Activated CD4-positive, CD25-positive, alpha-beta regulatory T cell treated with anti-CD3 and anti-CD28 coated beads, Interleukin-2, amount 50 U/mL, for 16 hours (primary cell): ENCODE measurements at places on chromosomes 2 and 18.

DNA sequence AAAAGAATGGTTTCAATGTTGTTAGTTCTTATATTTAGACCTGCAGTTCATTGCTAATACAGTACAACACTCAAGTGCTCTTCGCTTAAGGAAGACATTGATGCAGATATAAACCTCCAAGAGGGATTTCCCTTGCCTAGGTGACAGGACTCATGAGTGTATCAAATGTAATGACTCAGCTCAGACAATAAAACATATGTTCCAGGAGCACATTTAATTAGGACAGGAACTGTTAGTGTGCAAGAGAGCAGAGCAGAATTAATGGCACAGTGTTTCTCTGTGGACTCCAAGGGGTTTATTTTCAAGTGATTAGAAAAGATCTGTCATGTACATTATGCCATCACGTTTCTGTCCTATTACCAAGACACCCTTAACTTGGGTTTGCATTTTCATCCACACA, 375.0 kb downstream of the LRRTM4 start:
- no peak for DNase-seq

GRCh38 chr2:170144761-170145160, 33.2 kb upstream of the MYO3B start:
- DNase-seq: no peak

DNA sequence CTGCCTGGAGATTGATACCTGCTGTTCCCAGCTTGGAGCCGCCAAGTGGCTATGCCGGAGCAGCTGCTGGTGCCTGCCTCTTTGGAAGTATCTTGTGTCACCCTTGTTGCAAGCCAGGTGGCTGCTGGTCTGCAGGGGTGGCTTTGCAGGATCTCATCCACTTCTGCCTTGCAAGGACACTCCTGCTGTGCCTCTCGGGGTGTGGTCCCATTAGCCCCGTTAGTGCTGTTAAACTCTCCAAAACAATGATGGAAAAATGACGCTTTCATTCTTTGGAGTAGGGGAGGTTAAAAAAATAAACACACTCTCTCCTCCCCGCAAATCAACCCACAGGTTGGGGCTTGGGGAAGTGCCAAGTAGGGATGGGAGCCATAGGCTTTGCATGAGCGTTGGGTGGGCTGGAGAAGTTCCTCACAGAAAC, 352.8 kb downstream of the RNF144A start:
- DNase-seq: no peak

DNA sequence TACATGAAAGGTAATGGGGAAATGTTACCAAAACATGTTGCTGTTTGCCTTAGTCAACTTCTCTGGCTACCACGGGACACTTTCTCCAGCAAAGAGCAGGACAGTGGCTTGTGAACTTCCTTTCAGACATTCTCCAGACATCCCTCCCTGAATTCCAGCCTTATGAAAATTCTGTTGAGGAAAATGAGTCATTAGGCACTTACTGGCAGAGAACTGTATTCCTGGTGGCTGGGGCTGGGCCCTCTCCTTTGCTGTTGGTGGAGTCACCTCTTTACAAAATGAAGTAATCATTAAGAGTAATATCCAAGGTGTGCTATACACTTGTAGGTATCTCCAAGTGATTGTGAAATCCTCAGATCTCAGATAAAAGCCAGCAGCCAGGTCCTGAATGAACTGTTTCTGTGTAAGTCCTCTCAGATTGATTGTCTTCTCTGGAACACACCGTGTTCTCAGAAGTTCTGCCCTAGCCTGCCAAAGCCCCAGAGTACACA, 1.3 kb upstream of the FAP start:
- DNase-seq: no peak

DNA sequence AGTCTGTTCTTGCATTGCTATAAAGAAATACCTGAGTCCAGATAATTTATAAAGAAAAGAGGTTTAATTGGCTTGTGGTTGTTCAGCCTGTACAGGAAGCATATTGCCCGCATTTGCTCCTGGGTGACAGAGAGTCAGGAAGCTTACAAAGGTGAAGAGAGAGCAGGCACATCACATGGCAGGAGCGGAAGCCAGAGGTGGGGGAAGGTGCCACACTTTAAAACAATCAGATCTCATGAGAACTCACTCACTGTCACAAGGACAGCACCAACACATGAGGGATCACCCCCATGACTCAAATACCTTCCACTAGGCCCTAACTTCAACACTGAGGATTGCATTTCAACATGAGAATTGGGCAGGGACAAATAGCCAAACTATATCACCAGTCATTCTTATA, 124.8 kb upstream of the COL5A2 start:
- DNase-seq: no peak

DNA sequence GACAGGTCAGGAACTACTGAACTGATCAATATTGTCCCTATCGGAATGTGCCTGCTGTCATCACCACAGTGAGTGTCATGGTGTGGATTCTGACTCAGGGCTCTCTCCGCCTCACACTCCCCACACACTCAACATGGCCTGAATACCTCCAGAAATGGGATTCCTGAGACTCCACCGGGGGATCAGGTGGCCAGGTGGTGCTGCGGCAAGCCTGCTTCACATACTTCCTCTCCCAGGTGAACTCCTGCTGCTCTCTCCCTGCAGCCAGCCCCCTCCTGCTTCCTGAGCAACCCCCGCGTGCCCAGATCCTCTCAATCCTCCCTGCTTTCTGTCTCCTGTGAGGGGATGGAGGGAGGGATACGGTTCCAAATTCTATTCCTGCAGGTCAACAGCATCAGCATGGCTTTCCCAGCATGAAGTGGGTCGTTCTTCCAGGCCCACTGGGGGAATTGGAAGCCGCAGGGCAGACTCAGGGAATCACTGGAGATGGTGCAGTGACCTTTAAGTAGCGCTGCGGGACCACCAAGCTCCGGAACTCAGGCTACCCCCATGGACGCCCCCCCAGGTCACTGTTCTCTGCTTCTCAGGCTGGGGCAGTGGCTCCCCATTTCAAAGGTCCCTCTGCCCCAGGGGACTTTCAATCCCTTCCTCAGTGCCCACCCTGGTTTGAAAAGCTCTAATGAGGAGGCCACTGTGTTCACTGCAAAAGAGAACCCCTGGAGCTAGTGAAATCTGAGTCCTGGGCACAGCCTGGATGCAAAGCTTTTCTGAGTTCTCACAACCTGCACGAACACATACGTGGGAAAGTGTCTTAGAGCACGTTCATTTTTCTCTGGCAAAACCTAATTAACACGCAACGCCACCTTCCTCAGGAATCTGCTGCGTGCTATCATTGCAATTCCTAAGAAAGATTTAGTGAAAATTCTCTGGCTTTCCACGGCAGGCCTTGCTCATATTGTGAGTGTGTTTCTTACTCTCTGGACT, 168.4 kb downstream of the ZFP36L2 start:
- no peak for DNase-seq

DNA sequence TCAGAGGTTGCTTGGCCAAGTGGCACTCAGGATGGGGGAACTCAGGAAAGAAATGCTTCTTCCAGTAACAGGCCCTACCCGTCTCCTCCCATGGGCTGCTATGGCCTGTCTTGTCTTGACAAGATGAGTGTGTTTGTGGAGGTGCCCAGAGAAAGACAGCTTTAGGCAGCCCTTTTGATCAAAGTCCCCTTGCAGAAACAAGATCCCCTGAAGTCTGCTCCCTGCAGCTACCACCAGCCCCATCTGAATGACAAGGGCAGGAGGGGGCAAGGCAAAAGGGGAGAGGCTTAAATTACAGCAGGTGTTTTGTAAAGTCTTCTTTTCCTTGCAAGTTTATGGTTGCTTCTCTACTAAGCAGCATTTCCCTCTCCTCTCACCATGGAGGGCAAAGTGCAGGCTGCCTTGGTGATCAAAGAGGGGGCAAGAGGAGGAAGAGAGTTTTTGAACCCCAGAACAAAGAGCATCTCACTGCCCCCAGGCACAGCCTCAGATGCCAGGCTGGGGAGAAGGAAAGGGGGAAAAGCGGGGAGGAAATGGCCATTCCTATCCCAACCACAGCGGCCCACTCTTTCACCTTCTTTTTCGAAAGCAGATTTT, 6.7 kb downstream of the EVA1A start:
- DNase-seq: no peak

DNA sequence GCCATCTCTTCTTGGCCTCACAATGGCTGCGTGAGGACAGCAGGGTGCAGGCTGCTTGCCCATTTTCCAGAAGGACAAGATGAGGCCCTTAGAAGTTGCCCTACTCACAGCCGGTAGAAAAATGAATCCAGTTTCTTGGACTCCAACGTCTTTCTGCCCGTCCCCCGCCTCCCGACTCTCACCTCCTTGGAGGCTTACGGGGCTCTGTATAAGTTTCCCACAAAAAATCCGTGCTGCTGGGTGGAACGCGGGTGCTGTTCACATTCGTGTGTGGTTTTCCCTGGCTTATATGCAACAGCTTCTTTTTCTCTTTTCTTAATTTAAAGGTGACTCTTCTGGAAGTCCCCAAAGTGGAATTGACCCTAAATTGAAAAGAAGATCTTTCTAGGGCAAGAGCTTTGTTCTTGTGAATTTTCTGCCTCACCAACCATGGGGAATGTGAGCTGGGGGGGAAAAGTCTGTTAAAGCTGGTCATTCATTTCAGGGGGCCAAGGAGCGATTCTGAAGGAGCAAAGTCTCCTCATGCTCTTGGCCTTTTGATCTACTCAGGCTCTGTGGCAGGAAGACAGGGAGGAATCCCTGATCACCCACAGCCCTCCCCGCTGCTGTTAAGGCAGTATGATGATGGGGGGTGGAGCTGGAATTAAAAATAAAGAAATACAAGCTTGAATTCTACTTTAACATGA, 51.3 kb downstream of the DDX1 start:
- DNase-seq: no peak

DNA sequence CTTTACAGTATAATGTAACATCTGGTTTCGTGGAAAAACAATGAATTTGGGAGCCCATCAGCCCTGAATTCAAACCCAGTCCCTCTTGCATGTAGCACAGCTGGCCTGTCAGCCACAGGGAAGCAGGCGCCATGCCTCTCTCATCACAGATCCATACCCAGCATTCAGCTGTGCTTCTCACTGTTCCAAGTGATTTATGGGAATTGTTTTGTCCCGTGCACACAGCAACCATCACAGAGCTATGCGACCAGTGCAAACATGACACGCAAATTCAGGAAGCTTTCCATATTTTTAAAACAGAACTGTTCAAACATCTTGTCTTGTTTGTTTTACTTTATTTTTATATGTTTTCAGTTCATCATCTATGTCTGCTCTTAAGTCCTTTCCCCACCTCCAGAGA, 496.1 kb downstream of the EIPR1 start:
- DNase-seq: no peak

DNA sequence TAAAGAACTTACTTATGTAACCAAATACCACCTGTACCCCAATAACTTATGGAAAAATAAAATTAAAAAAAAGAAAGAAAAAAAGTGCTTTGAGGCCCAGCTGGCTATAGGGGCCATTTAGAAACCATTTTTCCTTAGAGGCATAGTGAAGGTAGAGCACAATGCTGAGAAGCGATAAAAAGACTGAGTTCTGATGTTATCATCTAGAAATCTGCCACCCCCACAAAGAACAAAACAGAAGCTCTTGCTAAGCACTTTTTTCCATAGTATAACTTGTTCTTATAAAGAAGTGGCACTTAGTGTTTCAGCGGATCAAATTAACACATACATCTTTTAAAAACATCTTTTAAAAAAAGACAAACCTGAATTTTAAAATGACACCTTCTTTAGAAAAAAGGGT, 51.4 kb downstream of the ICOS start:
- no peak for DNase-seq

DNA sequence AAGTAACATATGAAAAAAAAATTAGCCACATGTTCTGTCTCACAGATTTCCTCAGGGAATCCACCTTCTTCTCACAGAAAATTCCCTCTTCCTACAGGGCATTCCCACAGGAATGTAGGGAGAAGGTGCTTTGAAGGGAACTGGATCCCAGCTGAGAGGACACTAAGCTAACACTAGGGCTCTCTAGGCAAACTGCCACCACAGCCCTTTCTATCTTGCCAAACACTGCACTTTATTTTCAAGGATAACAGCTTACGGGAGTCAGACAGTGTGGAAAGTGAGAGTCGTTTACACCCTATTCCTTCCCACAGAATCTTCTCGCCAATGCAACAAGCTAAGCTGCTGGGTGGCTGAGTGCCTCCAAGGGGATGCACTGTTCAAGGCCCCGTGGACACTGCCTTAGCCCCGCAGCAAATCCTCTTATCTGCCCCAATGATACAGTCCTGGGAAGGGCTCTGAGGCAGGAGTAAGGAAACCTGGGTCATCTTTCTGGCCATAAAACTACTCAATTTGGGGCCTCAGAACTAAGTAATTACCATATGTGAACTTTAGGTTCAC, 76.9 kb downstream of the CCDC93 start:
- DNase-seq: no peak

DNA sequence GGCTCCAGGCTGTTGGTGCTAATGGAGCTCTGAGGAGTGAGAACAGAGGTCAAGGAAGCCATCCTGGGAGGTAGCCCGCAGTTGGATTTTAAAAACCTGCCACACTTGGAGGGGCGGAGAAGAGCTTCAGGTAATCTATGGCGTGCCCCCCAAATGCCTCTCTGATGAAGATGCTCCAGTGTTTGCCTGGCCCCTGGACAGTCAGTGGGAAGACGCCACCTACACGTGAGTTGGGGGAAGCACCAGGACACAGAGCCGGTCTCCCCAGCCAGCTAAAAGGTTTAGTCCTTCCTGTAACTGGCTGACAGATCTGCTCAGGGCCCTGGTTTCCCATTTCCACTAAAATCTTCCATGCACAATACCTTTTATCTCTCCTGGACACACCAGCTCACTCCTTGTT, 225.0 kb downstream of the TTC32 start:
- no peak for DNase-seq

DNA sequence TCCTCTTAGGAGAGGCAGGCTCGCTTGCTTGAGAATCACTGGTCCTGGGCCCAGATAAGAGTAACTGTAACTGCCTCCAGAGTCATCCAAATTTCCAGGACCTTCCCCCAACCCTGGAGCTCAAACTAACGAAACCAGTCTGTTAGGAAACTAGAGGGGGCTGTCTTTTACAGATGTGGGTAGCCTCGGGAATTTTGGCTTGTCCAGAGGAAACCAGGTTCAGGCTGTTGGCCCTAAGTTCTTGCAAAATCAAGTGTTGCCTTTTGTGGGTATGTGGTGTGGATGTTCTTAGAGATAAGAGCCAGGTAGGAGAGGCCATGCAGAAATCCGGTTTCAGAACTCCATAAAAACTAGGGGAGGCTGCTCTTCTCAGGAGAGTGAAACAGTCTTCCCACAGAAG, 125.0 kb upstream of the DLX2 start:
- no peak for DNase-seq
